Stimulated activated CD8-positive, alpha-beta memory T cell treated with anti-CD3 and anti-CD28 coated beads, Interleukin-15, amount 100 ng/mL, for 4 hours (primary cell): ENCODE measurements at places on chromosomes 16 and 17.

DNA sequence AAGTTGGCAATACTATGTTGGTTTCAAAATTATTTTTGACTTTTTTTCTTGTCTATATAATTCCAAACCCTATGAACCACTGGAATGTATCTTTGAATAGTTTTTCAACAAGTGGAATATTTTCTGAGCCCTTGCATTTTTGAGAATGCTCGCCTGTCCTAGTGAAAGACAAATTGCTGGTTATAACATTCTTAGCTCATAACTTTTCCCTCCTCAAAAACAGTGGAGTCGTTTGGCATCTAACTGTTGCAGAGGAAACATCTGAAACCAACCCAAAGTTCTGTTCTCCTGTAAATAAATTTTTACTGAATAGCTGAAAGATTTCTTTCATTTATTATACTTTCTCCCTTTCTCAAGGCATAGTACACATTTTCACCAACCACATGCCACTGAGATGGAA lies 11.3 kb upstream of the COX10 start:
- no peak for DNase-seq

- no peak for DNase-seq
Measured at GRCh38 chr16:72884037-72884436, 163.9 kb downstream of the ZFHX3 start.

- no peak for DNase-seq
Measured at GRCh38 chr17:5837055-5837491, 233.1 kb upstream of the WSCD1 start.

GRCh38 chr16:2078691-2079090 lies 30.9 kb downstream of the TSC2 start:
- DNase-seq: no peak

DNA sequence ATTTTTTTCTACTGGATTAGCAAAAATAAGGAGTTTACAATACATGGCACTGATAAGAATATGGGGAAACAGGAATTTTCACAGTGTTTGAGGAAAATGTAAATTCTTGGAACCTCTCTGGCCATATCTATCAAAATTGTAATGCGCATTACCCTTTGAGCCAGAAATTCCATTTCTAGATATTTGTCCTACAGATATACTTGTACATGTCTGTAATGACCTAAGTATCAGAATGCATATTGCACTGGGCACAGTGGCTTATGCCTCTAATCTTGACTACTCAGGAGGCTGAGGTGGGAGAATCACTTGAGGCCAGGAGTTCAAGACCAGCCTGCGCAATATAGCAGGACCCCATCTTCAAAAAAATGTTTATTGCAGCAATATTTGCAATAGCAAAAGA lies 25.8 kb upstream of the HAS3 start:
- no peak for DNase-seq

- DNase-seq: no peak
Measured at GRCh38 chr16:83705856-83706255, 101.9 kb upstream of the HSBP1 start.

GRCh38 chr17:50658616-50659015 lies 23.9 kb downstream of the ABCC3 start:
- no peak for DNase-seq

DNA sequence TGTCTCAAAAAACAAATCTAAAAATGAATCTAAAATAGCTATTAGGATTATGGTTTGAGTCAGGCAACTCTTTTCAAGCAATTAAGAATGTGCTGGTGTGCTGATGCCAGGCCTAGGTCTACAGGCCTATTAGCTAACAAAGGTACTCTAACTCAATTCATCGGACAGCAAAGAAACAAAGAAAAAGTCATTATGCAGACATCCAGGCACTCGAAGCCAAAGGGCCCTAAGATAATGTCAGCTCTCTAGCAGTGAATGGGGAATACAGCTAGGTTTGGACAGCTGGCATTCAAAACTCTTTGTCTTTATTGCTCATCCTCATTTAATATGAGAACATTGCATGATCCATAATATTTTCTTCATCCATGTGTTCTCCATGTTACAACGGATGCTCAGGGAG lies 108.5 kb downstream of the TMEM114 start:
- DNase-seq: no peak

DNA sequence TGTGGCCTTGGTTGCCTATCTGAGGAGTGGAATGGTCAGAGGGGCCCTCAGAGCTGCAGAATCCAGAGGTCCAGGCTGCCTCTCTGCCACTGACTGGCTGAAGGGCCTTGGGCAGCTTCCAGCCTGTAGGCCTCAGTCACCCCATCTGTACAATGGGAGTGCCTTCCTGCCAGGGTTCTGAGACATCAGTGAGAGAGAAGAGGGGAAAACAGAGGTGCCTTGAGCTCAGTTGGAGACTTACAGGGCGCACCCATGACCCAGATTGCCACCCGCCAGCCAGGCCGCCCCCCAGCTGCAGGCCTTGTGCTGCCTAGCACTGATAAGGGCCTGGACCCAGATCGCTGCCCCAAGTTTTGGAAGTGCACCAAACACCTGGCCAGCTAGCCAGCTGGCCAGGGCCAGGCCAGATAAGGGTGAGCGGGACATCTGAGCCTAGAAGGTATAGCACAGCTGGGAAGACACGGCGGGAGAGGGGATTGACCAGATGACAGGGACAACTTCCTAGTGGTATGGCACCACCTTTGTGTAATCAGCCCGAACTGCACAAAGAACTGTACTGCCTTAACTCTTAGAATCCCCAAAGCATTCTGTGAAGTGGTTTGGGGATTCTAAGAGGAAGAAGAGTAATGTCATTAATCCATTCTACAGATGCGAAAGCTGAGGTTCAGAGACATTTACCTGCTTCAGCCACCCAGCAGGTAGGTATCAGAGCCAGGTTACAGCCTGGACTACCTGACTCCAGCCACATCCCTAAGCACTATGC lies 1.4 kb downstream of the SLC4A1 start:
- no peak for DNase-seq

DNA sequence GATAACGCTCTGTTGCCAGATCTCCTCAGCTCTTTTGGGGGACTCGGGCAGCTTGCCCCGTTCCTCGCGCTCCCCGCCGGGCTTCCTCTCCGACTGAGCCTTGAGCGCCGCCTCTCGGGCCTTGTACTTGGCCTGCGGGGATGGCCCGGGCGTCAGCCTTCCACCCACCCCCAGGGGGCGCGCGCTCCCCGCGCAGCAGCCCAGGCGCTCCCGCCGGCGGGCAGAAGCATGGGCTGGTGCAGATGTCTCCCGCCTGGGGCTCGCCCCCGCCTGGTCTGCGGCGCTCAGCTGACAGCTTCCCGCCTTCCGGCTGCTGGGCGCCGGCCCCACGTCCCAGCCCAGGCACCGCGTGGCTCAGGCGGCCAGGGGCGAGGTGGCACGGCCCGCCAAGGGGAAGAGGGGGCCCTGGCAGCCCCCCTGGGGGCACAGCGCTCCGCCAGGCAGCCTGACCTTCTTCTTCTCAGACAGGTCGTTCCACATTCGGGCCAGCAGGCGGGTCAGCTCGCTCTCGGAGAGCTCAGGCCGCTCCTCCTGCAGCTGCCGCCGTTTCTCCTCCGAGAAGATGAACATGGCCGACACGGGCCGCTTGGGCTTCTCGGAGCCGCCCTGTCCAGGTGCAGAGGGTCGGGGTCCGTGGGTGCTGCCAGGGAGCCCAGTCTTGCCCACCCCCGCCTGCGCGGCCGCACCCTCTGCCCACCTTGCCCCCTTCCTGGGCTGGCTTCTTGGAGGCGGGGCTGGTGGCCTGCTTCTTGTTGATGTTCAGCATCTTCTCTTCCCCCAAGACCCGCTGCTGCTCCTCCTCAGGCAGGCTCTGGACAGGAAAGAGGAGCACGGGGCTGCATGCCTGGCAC lies 8.9 kb downstream of the UBTF start:
- DNase-seq: peak; percentile 76

DNA sequence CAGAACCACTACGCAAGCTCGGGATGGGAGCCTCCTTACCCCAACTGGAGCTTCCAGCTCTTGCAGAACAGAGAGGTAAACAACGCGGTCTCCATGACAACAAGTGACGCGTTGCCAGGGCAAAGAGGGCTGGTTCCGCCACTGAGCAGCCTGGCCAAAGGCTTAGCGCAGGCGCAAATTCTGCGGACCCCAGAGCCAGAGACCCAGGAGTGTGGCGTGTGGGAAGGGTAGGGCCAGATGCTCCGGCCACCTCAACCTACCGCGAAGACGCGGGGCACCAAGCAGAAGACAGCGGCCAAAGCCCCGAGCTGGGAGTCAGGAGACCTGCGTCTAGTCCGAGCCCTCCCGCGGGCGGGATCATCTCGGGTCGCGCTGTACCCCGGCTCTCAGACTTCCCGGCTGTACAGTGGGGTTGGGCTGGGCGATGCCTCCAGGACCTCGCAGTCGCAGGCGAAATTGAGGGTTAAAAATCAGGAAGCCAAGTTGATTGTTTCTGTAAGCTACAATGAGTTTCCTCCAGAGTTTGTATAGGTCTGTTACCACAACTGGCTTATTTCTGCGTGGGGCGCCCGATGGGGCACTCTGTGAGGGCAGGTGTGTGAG lies at the start of gene TEKT1:
TEKT1 (minus strand) TSS at position 69 of the 603 bp plus-strand sequence. CDS start 1,353 bp downstream, outside the sequence.
- DNase-seq: peak; percentile 44

DNA sequence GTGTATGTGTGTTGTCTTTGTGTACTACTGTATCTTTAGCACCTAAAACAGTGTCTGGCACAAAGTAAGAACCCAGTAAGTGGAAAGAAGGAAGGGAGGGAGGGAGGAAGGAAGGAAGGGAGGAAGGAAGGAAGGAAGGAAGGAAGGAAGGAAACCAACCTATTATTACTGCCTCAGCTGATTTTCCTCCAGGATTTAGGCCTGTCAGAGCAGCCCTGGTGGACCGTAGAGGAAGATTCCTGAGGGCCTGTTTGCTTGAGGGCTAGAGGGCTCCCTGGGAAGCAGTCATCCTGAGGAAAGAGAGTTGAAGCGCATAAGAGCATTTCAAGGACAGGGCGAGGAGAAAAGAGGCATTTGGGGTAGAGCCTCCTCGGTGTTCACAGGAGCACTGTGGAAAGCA lies 61.5 kb downstream of the WSB1 start:
- no peak for DNase-seq

DNA sequence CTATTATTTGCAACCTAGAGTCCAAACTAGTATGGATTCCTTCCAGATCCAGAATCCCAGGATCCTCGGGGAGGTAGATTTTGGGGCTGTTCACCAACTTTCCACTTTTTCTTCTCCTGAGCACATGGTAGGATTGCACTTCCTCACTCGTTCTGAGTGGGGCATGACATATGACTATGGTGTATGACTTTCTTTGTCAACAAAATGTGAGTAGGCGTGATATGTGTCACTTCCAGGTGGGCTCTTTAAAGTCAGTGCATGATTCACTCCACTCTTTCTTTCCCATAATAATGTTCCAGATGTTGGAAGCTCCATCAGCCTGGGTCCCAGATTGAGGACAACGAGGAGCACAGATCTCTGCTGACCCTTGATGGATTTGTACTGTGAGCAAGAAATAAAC lies 21.5 kb downstream of the IRX5 start:
- no peak for DNase-seq

DNA sequence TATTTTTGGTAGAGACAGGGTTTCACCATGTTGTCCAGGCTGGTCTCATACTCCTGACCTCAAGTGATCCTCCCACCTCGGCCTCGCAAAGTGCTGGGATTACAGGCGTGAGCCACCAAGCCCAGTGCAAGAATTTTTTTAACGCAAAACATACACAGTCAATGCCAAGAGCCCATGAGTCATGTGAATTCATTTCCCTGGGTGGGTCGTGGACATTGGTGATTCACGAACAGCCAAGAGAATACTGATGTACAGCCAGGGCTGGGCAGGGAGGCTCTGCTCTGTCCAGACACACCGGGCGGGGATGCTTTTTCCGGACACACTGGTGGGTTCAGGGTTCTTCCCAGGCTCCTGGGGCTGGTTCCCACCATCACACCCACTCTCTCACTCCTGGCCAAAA lies 17.7 kb downstream of the SLC38A8 start:
- DNase-seq: no peak

- peak; percentile 69 for DNase-seq
Measured at GRCh38 chr17:2029911-2030778, at the start of gene DPH1. DPH1 (plus strand) TSS chr17:2030153; CDS start chr17:2030170, 17 bp downstream.

- no peak for DNase-seq
Measured at GRCh38 chr17:66222798-66223350, 6.3 kb downstream of the APOH start.

GRCh38 chr16:35797811-35798210 lies 2338.4 kb downstream of the TP53TG3F start:
- DNase-seq: no peak

DNA sequence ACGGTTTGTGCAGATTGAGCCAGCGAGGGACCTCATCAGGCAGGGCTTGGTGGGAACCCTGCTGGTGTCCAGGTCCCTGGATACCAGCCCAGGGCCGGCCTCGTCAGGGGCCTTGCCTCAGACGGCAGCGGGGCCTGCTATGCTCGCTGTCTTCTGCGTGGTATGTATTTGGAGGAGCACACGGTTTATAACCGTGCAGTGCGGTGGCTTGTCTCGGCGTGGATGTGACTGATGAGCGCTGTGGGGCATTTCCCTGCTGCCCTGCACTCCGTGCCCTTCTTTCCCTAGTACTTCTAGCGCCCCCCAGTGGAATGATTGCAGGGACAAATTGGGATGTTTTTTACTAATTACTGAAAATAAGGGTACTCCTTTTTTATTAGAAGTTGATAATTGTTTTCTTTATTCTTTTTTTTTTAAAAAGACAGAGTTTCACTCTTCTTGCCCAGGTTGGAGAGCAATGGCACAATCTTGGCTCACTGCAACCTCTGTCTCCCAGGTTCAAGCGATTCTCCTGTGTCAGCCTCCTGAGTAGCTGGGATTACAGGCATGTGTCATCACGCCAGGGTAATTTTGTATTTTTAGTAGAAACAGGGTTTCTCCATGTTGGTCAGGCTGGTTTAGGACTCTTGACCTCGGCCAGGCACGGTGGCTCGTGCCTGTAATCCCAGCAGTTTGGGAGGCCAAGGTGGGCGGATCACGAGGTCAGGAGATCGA lies 15.3 kb downstream of the TBCD start:
- DNase-seq: no peak

- no peak for DNase-seq
Measured at GRCh38 chr17:7147772-7148171, 31.4 kb downstream of the ASGR1 start.

DNA sequence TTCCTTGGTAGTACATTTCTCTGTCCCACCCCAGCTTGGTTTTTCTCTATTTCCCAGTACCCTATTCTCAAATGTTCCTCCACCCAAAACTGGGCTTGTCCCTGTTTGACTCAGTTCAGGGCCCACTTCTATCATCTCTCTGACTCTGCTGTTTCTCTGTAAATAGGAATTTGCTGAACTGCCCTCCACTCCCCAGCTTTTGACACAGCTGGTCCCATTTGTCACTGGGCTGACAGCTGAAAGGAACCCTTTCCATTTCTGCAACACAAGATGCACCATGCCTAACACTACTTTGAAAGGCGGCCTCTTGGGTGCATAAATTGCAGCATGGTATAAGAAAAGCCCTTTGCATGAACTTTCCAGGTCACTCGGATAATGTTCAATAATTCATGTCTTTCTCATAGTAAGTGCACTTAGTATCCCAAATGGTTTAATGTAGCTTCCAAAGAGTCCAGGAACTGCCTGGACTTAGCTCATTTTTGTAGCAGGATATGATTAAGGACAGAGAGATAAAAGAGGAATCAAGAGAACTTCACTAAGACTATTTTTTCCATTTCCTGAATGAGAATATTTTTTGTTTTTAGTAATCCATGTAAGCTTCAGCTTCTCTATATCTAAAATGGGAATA lies 256.7 kb downstream of the CDH11 start:
- DNase-seq: no peak
